T-cell (primary cell): ENCODE measurements at places on chromosomes 1 and 21.

- DNase-seq, result no peak
Measured at GRCh38 chr1:29258976-29259801, 22.9 kb downstream of the PTPRU start.

GRCh38 chr1:20439282-20439681 is 46.7 kb downstream of the CAMK2N1 start:
- no peak for DNase-seq

DNA sequence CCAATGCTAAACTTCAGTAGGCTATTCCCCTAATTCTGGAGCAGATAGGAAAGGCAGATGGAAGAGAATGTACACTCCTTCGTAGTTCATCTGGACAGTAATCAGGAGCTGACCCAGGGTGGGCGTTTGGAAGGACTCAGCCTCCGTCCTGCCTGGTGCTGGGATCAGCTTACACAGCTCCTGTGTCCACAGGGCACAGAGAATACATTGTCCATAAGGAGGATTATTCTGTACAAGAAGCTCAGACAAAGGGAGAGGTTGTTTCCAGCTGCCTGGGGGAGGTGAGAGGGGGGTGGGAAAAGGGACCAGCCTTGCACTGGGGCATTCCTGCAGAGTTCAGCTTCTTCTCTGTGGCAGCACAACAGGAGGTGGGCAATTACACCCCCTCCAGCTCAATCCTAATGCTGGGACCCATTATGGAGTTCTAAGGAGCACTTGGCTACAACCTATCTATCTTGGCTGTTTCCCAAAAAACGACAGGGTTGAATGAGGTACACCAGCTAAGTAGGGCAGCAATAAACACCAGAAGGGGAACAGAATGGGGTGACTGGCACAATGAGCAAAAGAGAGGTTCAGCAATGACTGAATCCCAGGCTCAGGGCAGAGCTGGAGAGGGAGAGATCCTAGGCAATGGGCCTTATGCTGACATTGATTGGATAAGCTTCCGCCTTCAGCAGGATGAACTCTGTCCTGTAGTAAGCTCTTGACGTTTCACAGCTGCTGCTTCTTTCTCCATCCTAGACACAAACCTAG is 7.4 kb downstream of the MED8 start:
- no peak for DNase-seq

GRCh38 chr1:232634096-232634495 is 4.2 kb upstream of the SIPA1L2 start:
- no peak for DNase-seq

GRCh38 chr1:157469752-157470675 is 82.3 kb downstream of the FCRL5 start:
- DNase-seq, result no peak

DNA sequence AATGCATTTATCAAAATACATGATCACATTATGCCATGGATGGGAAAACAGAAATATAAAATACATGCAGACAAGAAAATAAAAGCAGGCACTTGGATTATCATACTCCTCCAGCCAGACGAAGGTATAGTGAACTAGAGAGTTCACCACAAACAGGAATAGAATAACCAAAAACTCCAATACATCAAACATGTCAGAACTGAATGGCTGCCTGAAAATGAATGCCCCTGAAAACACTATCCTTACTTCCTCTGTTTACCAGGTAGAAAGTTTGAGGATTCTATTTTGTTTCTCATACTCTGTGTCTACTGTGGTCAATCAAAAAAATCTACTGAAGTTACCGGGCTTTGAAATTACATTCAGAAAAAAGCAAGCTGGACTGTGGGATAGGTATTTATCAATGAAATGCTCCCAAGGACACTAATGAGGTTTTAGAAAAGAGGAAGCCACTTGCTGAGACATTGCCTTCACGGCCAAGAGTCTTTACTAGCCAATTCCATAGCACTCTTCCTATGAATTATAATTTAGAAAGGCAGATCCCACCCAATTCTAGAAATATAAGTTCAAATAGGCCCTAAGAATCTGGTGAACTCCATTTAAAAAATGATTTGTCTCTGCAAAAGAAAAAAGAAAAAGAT is 197.7 kb downstream of the SMYD3 start:
- no peak for DNase-seq

- DNase-seq, result no peak
Measured at GRCh38 chr1:29033829-29034466, 89.8 kb downstream of the TMEM200B start.

GRCh38 chr1:154318386-154318785 is 2.5 kb upstream of the AQP10 start:
- DNase-seq, result no peak

- no peak for DNase-seq
Measured at GRCh38 chr1:247387565-247387964, 28.4 kb upstream of the NLRP3 start.

GRCh38 chr1:39992234-39992633 is 37.3 kb downstream of the MFSD2A start:
- no peak for DNase-seq

GRCh38 chr21:20647607-20648006 is 350.6 kb upstream of the NCAM2 start:
- no peak for DNase-seq

- no peak for DNase-seq
Measured at GRCh38 chr1:10890491-10891071, 94.1 kb upstream of the CASZ1 start.

GRCh38 chr1:110083061-110083865 is 12.8 kb upstream of the ALX3 start:
- DNase-seq, result no peak

DNA sequence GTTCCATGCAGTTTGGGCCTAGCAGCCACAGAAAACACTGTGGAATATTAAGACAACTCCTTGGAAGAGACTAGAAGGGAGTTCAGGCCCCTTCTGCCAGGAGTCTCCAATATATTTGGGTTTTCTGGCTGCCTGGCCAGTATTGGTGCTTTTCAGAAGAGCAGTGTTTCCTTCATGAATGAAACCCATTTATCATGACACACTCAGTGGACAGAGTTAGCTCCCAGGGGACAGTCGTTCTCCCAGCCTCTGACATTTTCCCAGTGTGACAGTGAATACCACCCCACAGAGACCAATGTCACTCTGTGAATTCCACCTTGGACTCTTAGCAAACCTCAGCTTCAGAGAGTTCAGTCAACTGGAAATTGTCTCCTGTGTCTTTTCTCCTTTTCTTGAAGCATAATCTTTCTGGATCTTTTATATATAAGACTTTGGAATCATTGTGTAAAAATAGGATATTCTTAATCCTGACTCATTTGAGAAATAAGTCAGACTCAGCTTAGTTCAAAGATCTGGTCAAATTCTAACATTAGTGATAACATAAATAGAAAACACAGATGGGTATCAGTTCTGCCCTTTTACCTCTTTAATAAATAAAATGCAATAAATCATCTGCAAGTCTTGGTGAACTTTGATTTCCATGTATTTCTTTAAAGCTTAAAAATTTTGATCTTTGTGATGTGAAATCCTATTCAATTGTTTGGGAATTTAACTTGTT is 40.4 kb downstream of the GNG12 start:
- DNase-seq, result no peak

DNA sequence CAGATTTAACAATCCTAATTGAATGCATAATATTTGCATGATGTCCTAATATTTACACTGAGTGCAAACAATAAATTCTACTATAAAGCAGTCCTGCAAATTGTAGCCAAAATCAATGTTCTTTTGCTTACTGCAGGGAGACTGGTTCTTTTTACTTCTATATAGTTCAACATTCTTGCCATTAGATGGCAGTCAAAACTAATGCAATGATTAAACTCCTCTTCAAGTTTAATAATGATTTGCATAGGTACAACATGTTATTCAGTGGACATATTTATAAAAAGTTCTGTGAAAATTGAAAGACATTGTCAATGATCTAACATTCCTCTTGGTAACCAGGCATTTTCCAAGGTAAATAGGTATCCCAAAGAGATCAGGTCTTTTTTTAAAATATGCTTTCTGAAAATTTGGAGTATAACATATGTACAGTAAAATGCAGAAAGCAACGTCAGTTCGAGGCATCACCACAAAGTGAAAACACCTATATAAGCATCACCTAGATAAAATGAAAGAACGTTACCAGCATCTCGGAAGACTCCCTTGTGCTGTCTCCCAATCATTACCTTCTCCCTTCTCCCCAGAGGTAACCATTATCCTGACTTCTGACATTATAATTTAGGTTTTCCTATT is 9.8 kb upstream of the FNBP1L start:
- no peak for DNase-seq

DNA sequence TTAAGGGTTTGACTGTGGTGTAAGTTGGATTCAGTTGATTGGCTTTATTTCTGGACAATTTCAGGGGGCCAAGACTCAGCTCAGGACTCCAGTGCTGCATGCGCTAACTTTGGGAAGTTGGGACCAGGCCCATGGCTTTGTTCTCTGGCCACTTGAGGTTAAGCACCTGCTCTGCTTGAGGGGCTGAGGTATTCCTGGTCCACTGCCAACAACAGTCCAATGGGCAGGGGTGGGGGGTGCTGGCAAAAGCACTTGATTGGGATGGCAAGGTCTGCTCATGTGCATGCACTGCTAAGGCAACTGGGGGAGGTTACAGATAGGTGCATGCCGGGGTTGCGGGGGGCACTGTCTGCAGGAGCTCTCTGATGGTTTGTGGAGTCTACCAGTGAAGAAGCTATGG is 52.6 kb upstream of the ASB17 start:
- DNase-seq, result no peak

GRCh38 chr1:199279067-199279466 is 640.2 kb downstream of the PTPRC start:
- DNase-seq, result no peak

- DNase-seq, result no peak
Measured at GRCh38 chr1:28591708-28592320, at the start of gene RAB42. Gene RAB42, plus strand, starts transcription at chr1:28592265. Its CDS starts 247 bp downstream, at chr1:28592512.

DNA sequence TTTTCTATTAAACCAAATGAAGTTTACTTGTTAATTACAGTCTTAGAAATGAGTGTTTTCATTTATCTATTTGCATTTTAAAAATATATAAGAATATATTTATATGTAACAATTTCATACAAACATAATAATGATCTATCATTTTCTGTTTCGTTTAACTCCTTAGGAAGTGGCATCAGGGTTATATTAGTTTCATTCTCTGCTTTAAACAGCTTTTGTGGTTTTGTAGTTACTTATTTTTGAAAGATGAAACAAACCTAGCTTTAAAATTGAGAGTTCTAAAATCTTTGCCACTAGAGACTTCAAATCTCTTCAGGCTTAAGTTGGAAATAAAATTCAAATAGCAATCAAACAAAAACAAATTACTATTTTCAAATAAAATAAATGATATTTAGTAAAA is 2110.6 kb downstream of the MRPL39 start:
- DNase-seq, result no peak

DNA sequence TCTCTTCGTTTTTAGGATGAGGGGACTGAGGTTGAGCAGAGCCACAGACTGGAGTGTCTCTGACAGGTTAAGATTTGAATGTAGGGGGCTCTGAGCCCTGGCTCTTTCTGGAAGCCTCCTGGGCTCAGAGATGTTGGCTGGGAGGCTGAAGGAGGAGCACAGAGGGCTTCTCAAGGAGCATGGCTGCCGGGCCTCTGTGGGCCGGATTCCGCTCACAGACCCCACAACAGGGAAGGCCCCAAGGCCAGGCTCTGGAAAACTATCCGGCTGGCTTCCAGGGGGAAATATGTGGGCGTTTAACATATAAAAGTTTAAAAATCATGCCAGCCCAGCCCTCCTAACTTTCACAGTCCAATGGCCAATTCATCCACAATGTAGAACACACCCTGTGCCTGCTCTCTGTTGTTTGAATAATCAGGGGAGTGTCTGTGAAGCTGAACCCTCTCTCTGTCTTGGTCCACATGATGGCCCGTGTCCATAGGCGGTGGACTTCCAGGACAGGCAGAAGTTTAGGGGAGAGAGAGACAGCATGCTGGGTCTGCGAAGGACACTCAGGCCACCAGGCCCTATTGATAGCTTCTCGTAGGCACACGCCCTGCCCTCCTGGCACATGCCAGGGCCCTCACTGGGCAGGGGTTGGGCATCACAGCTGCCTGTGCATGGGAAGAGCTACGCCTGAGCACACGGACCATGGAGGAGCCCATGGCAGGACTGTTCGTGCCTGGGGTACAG is 10.8 kb downstream of the OBSCN start:
- DNase-seq, result no peak
